ENCODE measurements at places on chromosomes 16 and 17.

DNA sequence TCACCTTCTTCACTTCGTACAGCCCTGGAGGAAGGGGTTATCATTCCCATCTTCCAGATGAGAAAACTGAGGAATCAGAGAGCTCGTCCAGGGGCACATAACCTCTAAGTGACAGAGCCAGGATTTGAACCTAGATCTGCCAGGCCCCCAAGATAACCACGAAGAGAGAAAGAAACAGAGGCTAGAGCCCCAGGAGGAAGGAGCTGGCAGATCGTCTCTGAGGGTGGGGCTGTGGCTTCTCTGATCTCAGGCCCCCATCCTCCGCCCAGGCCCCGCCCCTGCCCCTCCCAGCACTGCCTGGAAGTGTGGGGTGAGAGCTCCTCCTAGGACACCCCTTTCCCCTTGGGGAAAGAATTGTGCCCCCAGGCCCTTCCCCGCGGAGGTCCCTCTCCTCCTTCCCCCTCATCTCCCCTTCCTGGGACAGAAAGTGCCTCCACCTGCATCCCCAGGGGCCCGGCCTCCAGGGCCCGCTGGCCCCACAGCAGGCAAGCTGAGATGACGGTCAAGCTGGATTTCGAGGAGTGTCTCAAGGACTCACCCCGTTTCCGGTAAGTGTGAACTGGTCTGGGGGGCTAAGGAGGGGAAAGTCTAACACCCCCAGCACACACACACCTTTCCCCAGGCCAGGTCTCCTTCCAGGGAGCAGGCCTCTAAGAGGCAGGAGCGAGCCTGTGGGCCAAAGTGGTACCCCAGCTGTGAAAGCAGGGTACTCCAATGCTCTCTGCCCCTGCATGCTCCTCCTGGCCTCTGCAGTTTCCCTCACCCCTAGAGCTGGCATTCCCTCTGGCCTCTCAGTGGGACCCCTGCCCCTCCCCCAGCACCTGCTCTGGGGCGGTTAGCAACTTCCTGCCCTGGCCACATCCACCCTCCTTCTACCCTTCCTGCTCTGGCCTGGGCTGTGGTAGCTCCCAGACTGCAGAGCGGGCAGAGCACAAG, at the start of gene ACAP1:
Gene ACAP1, plus strand, starts transcription at position 290 of the 936 bp plus-strand sequence. Its CDS starts 206 bp downstream, at position 496.
- no peak for DNase-seq

DNA sequence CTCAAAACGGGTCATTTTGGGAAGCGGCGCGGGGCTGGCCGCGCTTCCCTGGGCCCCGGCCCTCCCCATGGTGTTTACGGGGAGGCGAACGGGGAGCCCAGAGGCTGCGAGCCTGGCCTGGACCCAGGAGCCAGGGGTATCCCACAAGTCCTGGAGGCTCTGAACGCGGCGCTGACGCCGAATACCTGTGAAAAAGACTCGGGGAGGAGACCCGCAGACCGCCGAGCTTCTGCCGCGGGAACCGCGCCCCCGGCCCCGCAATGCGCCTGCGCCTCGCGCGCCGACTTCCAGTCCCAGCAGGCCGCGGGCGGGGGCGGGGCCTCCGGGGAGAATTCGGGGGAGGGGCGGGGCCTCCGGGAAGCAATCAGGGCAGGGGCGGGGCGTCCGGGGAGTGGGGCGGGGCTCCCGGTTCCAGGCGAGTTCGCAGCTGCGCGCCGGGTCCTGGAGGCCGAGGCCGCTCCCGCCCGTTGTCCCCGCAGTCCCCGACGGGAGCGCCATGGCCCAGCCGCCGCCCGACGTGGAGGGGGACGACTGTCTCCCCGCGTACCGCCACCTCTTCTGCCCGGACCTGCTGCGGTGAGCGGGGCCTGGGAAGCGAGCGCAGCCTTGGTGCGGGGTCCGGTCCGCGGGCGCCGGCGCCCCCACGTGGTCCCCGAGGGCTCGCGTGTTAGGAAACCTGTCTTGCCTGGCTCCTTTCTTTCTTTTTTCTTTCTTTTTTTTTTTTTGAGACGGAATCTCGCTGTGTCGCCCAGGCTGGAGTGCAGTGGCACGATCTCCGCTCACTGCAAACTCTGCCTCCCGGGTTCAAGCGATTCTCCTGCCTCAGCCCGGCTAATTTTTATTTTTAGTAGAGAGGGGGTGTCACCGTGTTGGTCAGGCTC, at the start of gene DECR2:
Gene DECR2, plus strand, starts transcription at position 418 of the 881 bp plus-strand sequence. Its CDS starts 79 bp downstream, at position 497.
- DNase-seq = peak; percentile 93

GRCh38 chr16:88753602-88754001, 31.4 kb downstream of the PIEZO1 start:
- no peak for DNase-seq

GRCh38 chr16:12784076-12784475, 19.6 kb downstream of the CPPED1 start:
- no peak for DNase-seq

- DNase-seq = no peak
Observed at GRCh38 chr17:58384897-58385296, 32.4 kb downstream of the RNF43 start.

- peak; percentile 36 for DNase-seq
Observed at GRCh38 chr17:79276821-79277220, 202.2 kb downstream of the ENGASE start.

DNA sequence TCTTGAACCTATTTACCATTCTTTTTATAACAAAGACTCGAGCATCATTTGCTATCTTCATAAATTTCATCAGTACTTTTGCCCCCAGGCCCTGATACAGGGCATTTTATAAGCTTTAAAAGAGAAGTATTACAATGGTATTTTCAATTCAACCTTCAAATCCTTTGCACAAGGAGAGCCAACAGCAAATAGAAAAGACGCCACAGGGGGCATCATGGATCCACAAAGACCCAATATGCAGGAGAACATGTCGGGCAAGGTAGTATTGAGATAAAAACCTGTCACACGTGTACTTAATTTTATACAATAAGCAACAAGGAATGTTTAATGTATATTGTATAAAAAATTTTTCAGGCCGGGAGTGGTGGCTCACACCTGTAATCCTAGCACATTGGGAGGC, 10.2 kb downstream of the MAP3K14 start:
- DNase-seq = no peak

GRCh38 chr17:75763613-75764416, 1.2 kb downstream of the GALK1 start:
- no peak for DNase-seq

GRCh38 chr16:50281391-50282009, 15.1 kb downstream of the ADCY7 start:
- DNase-seq = no peak

DNA sequence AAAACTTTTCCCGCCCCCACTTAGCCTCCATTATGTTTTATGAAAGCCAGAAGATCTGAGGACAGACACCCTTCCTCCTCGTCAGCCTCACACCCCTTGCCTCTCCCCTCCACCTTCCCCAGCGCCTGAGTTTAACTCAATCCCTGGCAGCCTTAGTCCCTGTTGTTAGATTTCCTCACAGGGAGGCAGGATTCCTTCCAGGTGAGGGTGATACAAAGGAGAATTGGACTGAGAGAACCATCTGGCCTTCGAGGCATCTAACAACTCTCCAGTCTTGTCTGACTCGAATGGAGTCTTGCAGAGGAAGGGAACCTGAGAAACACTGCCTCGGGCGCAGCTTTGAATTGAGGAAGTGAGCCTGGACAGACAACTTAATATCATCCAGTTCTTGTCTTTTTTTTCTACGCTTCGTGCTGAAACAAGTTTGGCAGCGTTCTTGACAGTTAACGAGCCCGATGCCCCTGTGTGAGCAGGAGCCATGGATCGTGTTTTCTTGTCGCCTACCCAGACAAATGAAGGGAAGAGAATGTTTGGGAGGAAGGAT, 1.3 kb upstream of the ZNF768 start:
- DNase-seq = no peak

GRCh38 chr17:41812381-41813151, at the start of gene FKBP10:
Gene FKBP10, plus strand, starts transcription at chr17:41813004. Its CDS starts 31 bp downstream, at chr17:41813035.
- DNase-seq = peak; percentile 32

GRCh38 chr16:28985211-28986041, 574 bp downstream of the LAT start:
- no peak for DNase-seq

GRCh38 chr17:35765756-35766488, 5.2 kb downstream of the C17orf50 start:
- no peak for DNase-seq

- no peak for DNase-seq
Observed at GRCh38 chr17:57632294-57632693, 112.8 kb downstream of the CCDC182 start.

DNA sequence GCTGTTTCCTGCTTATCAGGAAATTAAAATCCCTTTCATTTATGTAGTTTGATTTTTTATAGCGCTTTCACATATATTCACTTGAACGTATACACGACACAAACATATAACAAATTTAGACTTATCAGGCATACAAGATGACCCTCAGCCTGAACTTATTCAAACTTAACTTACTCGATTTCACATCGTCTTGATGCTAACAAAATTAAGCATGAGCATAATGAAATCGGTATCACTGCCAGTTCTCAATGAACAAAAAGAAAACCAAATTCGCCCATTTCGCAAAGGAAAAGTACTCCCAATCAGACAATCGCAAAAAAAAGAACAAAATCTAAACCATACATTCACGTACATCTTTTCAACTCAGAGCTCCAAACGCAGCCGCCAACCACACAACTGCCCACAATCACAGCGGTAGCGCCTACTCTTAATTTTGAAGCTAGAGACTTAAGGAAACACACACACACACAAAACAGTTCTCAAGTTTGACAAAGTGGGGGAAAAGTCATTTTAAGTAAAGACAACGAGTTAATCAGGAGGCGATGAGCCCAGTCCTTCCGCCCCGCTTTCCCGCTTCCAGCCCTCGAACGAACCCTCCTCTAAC, 1.1 kb downstream of the GJC1 start:
- DNase-seq = no peak

DNA sequence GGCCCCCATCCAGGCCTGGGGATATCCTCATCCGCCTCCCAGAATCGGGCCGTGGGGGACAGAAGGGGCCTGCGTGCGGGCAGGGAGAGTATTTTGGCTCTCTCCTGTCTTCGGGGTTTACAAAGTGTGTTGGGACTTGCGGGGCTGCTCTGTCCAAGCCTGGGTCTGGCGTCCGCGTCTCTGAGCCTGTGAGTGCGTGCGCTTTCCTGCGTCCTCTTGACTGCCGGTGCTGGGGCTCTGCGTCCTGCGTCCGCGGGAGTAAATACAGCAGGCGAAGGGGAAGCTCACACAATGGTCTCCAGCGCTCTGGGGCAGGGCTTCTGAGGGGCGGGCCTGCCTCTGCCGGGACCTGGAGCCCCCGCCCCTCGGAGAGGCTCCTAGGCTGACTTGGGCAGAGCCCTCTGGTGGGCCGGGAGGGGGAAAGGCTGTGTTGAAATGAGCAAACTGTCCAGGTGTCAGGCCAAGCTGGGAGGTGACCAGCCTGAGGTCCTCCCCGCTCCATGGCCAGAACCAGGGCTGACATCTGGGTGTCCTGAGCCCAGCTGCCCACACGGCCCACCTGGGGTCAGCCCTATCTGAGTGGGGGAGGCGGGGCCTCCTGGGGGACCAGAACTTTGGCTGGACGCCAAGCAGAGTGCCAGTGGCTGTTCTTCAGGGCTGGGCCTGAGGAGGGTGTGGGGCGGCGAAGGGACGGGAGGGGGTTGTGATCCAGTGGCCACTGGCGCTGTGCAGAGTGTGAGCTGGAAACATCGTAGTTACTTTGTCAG, 233.6 kb downstream of the SEC14L1 start:
- DNase-seq = peak; percentile 74

- DNase-seq = peak; percentile 90
Observed at GRCh38 chr17:49515196-49515770, 20.2 kb downstream of the NGFR start.

- peak; percentile 82 for DNase-seq
Observed at GRCh38 chr17:44222112-44222869, 2.8 kb upstream of the UBTF start.

GRCh38 chr16:17887963-17888362, 417.2 kb upstream of the XYLT1 start:
- no peak for DNase-seq

- no peak for DNase-seq
Observed at GRCh38 chr16:2002406-2003230, 7.0 kb downstream of the ZNF598 start.

DNA sequence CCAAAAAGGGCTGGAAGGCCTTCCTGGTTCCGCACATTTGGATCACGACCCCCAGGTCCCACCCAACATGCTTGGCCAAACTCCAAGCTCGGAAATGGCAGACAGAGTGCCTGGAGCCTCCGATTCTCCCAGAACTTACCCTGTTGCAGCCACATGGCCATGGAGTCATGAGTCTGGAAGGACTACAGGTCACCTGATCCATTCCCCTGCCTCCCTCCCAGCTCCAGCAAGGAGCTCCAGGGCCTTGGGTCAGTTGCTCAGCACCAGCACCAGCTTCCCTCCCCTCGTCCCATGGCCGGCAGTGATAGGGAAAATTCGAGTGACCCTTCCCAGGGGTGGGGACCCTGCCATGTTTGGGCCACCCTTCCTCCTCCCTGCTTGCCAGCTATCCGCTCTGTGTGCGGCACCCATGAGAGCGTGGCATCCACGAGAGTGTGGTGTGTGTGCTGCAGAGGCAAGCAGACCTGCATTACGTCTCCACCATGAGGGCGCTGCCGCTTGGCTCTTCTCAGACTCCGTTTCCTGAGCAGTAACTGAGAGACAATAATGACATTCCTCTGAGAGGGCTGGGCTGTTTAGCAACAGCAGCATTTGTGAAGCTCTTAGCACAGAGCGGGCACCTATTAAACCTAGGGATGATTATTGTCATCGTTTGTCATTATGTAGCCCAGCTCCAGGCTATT, 21.3 kb upstream of the RPL38 start:
- DNase-seq = no peak

DNA sequence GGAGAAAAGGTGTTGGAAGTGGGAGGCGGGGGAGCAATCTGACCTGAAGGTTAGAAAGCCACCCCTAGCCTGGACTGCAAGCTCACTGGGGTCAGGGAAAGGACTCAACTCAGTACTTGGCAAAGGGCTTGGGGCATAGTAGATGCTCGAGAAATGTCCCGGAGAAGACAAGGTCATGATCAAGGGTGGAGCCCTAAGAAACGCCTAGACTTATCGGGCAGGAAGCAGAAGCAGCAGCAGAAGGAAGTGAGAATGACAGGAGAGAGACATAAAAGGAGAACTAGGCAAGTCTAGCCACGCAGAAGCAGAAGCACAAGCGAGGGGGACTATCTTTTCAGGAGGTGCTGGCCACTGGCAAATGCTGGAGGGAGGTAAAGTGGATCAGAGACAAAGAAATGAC, 10.2 kb downstream of the COTL1 start:
- no peak for DNase-seq

DNA sequence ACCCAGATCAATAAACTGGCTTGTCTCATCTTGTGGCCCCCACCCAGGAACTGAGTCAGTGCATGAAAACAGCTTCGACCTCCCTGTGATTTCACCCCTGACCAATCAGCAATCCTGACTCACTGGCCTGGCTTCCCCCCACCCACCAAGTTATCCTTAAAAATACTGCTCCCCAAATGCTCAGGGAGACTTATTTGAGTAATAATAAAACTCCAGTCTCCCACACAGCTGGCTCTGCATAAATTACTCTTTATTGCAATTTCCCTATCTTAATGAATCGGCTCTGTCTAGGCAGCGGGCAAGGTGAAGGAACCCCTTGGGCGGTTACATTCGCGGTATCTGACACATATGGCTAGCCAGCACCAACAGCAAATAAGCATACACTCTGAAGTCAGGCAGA, 9.8 kb upstream of the RABEP1 start:
- no peak for DNase-seq

DNA sequence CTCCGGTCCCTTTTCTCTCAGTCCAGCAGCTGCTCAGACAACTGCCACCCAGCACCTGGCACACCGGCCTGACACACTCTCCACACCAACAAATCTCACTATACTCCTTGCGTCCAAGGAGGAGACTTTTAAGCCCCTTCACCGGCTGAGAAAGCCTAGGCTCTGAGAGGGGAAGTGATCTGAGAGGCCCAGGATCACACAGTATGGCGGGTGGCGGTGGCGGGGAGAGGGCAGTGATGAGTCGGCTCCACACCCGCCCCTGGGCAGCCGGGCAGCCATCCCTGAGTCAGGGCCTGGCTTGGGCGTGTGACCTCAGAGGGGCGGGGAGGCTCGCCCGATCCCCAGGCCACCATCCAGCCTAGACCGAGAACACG, 569 bp downstream of the FLII start:
- no peak for DNase-seq

Data from NCI-H2171 (cell line).